AG04449 (cell line): ENCODE measurements at places on chromosomes 1 and 21.
A peak's percentile ranks its signal among the peaks of the same experiment; 100 is the strongest.

- DNase-seq = no peak
Observed at GRCh38 chr1:209777587-209777986, 6.8 kb downstream of the C1orf74 start.

DNA sequence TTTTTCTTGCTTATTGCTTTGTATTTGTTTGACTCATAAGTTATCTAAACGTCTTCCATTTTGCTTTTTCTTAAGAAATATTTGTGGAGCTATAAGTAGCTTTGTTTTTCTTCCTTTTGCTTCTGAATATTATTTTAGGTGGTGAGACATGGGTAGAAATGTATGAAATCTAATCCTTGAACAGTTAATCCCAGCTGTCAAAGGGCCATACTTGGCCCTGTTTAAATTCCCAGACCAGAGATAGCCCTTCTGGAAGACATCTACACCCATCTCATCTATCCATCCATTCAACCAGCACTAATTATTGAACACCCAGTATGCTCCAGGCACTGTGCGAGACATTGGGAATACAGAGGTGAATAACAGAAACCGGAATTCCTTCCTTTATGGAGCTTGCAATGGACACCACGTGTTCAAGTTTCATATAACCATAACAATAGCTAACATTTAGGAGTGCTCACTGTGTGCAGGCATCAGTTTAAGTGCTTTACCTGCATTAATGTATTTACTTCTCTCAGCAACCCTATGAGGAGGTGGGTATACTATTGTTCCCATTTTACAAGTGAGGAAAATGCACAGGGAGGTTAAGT is 8.7 kb downstream of the TACSTD2 start:
- DNase-seq = no peak

DNA sequence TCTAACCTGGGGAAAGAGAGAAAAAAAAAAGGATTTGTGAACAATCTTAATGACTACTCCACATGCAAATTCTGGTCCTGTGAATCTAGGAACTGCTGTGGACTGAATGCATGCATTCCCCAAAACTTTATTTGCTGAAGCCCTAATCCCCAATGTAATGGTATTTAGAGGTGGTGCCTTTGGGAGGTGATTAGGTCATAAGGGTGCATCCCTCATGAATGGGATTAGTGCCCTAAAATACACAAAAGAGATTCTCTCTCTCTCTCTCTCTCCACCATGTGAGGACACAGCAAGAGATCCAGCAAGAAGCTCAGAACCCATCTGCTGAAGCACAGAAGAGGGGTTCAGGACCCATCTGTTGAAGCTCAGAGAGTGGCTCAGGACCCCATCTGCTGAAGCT is 26.2 kb upstream of the KIRREL1 start:
- no peak for DNase-seq

DNA sequence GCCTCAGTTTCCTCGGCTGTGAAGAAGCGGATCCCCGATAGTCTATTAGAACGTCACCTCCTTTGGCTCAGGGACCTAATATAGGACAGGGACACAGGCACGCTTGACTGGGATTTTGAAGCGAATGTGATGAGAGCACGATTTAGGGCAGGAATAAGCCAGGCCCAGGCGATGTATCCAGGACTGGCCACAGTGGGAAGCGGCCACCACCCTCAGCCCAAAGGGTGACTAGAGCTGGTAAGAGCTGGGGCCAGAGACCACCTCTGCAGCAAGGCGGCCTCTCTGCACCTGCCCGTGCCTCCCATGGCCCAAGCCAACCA is 100.0 kb upstream of the VAMP3 start:
- DNase-seq = no peak

DNA sequence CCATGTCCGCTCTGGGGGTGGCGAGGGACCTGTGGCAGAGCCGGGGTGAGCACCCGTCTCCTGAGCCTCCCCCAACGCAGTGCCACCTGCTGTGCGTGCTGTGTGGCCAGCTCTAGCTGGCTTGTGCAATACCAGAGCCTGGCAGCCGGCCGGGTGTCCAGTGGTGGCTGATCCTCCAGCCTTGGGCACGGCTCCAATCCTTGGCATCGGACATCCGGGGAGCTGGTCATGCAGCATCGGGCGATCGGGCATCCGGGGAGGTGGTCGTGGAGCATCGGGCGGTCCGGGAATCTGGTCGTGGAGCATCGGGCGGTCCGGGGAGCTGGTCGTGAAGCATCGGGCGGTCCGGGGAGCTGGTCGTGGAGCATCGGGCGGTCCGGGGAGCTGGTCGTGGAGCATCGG is 8.1 kb downstream of the SLX9 start:
- no peak for DNase-seq

DNA sequence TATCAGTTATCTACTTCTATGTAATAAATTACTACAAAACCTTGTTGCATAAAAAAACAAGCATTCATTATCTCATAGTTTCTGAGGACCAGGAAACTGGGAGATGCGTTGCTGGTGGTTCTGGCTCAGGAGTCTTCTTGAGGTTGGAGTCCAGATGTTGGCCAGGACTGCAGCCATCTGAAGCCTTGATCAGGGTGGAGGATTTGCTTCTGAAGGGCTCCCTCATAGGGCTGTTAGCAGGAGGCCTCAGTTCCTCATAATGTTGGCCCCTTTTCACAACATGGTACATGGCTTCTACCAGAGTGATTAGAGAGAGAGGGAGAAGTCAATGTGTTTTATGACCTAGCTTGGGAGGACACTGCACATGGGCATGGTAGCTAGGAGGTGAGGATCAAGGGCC is 137.4 kb downstream of the CNIH3 start:
- no peak for DNase-seq

- DNase-seq = no peak
Observed at GRCh38 chr1:200896531-200897196, 2.0 kb downstream of the INAVA start.

DNA sequence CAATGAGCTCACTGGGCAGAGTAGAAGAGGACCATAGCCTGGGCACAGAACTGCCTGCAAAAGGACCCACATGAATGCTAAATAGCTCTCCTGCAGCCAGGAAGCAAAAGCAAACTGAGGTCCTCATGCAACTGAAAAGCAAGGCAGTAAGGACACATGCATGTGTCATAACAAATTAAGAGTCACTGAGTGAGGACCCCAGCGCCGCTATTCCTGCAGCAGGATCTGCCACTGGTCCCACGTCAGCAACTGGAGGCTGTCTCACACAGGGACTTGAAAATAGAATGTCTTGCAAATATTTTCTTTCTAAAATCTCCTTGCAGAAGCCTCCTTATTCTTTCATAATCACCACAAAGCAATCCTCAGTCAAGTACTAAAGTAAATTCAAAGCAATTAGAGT is 559.6 kb upstream of the DAB1 start:
- no peak for DNase-seq

DNA sequence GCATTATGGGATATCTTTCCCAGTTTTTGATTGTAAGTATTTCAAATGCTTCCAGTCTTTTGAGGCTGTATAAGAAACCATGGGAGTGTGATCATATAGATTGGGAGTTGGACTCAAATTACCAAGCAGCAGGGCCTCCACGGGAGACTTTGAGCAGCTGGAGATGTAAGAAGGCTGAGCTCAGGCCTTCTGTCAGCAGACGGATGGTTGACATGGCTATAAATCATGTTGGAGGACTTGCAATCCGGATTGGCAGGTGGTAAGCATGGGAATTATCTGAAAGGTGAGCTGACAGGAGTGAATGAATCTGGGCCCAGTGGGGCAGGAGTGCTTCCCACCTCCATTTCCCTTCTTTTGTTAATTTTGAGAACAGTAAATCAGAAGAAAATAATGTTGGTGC is 83.2 kb upstream of the PPM1J start:
- DNase-seq = no peak

DNA sequence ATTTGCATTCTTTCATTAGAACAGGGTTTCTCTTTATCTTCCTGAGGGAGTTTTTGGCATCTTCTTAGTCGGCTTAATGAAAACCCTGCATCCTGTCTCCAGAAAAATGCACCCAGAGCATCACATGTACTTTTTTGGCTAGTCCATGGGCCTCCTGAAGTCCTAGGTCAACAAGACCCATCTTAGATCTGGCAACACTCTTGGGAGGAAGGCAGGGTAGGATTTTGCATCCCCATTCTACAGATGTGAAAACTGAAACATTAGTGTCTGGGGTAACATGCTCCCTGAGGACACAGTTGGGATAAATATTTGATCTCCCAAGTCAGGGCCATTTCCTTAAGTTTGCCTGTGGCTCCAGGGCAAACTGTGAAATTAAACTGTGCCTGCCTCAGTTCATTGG is 40.0 kb upstream of the HMGB4 start:
- DNase-seq = no peak

- no peak for DNase-seq
Observed at GRCh38 chr1:12603224-12603623, 14.8 kb downstream of the DHRS3 start.

GRCh38 chr1:220497220-220497947 is 30.6 kb upstream of the MARK1 start:
- no peak for DNase-seq

DNA sequence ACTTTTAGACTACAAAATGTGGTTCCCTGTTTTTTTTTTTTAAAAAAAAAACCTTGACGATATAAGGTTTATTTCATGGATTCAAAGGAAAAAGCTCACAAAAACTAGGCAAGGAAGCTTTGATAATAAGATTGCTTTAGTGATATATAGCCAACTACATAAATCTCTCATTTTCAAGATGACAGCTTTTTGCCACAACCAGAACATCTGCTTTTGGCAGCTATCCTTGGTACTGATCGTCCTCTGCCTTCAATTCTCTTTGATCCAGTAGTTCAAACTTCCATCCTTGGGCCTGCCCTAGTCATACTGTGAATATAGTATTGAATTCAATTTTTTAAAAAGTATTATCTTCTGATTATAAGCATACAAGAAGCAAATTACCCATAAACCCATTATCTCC is 72.9 kb upstream of the CD53 start:
- no peak for DNase-seq

DNA sequence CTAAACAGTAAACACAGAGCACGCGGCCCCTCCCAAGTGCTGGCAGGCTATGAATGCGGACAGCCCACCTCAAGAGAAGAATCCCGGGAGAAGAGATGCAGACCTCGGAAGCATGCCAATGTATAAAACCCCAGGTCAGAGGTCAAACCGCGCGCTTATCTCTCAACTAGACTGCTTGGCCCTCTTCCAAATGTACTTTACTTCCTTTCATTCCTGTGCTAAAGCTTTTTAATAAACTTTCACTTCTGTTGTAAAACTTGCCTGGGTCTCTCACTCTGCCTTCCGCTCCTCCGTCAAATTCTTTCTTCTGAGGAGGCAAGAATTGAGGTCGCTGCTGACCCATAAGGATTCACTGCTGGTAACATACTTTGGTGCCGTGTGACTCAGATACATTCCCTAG is 216.0 kb downstream of the S1PR1 start:
- no peak for DNase-seq

DNA sequence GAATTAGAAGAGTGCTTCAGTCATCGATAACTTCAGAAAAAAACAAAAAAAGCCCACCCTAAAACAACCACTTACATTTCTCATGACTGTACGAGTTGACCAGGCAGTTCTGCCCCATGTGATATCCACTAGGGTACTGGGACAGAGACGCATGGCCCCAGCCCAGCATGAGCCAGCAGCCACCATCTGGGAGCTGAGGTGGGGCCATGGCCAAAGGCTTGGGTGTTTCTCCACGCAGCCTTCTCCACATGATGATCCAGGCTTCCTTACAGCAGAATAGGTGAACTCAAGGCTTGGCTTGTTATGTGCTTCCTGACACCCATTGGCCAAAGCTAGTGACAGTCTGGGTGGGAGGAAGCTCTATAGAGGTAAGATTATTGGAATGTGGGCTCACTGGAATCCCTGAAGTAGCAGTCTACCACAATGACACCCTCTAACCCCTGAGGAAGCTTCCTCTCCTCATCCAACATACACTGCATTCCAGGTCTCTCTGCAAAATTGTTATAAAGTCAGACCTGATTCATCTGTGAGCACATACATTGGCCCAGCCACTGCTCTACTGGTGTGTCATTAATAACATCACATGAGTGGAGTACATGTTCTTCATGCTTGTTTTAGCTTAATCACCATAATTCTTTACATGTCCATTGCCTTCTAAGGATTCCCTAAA is 66.3 kb upstream of the NTPCR start:
- DNase-seq = no peak

GRCh38 chr1:94468708-94469107 is 50.5 kb downstream of the ABCD3 start:
- no peak for DNase-seq

GRCh38 chr1:112007169-112007568 is 17.7 kb upstream of the KCND3 start:
- DNase-seq = no peak

DNA sequence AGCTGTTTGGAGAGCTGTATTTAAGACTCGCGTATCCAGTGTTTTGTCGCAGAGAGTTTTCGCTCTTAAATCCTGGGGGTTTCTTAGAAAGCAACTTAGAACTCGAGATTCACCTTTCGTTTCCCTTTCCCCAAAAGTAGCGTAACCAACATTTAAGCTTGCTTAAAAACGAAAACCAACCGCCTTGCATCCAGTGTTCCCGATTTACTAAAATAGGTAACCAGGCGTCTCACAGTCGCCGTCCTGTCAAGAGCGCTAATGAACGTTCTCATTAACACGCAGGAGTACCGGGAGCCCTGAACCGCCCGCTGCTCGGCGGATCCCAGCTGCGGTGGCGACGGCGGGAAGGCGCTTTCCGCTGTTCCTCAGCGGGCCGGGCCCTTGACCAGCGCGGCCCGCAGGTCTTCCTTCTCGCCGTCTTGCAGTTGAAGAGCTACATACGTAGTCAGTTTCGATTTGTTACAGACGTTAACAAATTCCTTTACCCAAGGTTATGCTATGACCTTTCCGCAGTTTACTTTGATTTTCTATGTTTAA is 1.9 kb downstream of the OLIG1 start:
- no peak for DNase-seq

GRCh38 chr1:25568090-25568833 is 24.9 kb downstream of the LDLRAP1 start:
- DNase-seq = no peak

- no peak for DNase-seq
Observed at GRCh38 chr1:247185667-247186066, 13.8 kb upstream of the ZNF124 start.

- DNase-seq = no peak
Observed at GRCh38 chr1:213622365-213623063, 365.3 kb upstream of the PROX1 start.

DNA sequence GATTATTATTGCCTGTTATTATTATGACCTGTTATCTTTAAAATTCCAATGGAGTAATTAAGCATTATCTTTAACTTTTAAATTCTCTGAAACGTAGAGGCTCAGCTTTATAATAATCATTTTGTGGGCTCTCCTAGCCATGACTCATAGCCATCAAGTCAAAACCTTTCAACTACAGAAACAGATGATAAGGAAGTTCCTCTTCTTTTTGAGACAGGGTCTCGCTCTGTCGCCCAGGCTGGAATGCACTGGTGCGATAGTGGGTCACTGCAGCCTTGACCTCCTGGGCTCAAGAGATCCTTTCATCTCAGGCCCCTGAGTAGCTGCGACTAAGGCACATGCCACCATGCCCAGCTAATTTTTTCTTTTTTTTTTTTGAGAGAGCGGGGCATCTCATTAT is 43.5 kb downstream of the CHML start:
- no peak for DNase-seq

DNA sequence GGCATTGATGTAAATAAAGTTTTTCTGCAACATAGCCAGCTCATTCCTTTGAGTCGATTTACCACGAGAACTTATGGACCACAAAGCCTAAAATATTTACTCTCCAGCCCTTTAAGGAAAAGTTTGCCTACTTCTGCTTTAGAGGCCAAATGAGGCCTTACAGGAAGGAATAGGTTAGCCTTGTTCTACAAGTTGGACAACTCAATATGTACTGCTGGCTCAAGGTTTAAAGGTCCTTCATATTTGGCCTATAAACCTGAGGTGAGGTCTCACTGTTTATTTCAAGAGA is 144.5 kb upstream of the DNAH14 start:
- peak; percentile 14 for DNase-seq

GRCh38 chr21:14116080-14116481 is 94.7 kb downstream of the LIPI start:
- no peak for DNase-seq
